ENCODE measurements at places on chromosomes 3 and 15. TPM values are rescaled to one million over a fixed set of nuclear protein-coding genes. Genes with fewer than 3 reads are reported as not detected.

- H3K4me3 ChIP-seq: no peak overlapping the region
- DNase-seq: no peak
- H3K4me1 ChIP-seq: no peaks in the 10 kb centered on the region
- no peaks in the 10 kb centered on the region for H3K27me3 ChIP-seq
Measured at GRCh38 chr3:155791190-155791589, 14.9 kb downstream of the C3orf33 start.

- no peaks in the 10 kb centered on the region for H3K27me3 ChIP-seq
- no peaks in the 10 kb centered on the region for H3K4me1 ChIP-seq
- no peak overlapping the region for H3K27ac ChIP-seq
- H3K36me3 ChIP-seq: no peaks in the 10 kb centered on the region
- DNase-seq: no peak
- H3K4me3 ChIP-seq: no peak overlapping the region
Measured at GRCh38 chr15:50126072-50126471, 7.0 kb upstream of the ATP8B4 start.

GRCh38 chr15:65778269-65778668, 13.8 kb downstream of the DENND4A start:
- no peak overlapping the region for H3K27ac ChIP-seq
- H3K4me3 ChIP-seq: no peak overlapping the region
- H3K4me1 ChIP-seq: no peaks in the 10 kb centered on the region
- peaks cover 3% of the 10 kb centered on the region for H3K36me3 ChIP-seq

DNA sequence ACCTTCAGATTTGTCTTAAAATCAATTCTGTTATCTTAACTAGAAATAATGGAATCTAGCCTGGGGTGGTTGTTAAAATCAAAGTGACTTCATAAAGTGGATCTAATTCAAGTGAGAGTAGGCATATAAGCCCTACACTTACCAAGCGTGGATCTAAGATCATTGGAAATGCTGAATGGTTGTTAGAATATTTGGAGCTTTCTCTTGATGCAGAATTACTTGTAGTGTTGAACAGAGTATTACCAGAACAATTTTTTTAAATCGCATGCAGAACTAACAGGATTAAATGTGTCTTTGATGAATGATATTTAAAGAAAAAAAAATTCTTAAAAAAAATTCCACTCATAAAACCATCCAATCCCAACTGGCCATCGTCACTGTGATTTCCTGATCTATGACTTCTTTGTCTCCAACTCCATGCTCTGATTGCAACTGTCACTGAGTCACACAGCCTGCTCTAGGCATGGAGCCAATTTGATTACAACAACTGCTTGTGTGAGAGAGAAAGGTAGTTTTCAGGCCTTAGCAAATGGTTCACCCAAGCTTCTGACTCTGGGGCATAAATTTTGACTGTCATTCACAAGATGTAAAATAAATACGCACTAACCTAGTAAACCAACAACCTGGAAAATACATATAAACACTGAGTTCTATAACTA, 25.9 kb upstream of the SPRED1 start:
- no peaks in the 10 kb centered on the region for H3K27me3 ChIP-seq
- H3K36me3 ChIP-seq: no peaks in the 10 kb centered on the region

GRCh38 chr3:123401836-123402530, 46.9 kb downstream of the ADCY5 start:
- H3K4me1 ChIP-seq: peaks cover 19% of the 10 kb centered on the region
- DNase-seq: no peak
- no peaks in the 10 kb centered on the region for H3K36me3 ChIP-seq
- peak overlapping the region; percentile 93 for H3K27ac ChIP-seq

GRCh38 chr15:68220967-68221366, 8.6 kb downstream of the CLN6 start:
- H3K4me1 ChIP-seq: no peaks in the 10 kb centered on the region
- peaks cover 4% of the 10 kb centered on the region for H3K36me3 ChIP-seq
- DNase-seq: no peak
- H3K27me3 ChIP-seq: no peaks in the 10 kb centered on the region
- no peak overlapping the region for H3K27ac ChIP-seq

- no peaks in the 10 kb centered on the region for H3K27me3 ChIP-seq
- DNase-seq: no peak
- H3K36me3 ChIP-seq: no peaks in the 10 kb centered on the region
- no peak overlapping the region for H3K4me3 ChIP-seq
- no peaks in the 10 kb centered on the region for H3K4me1 ChIP-seq
Measured at GRCh38 chr15:79192462-79193036, 90.0 kb upstream of the ANKRD34C start.

DNA sequence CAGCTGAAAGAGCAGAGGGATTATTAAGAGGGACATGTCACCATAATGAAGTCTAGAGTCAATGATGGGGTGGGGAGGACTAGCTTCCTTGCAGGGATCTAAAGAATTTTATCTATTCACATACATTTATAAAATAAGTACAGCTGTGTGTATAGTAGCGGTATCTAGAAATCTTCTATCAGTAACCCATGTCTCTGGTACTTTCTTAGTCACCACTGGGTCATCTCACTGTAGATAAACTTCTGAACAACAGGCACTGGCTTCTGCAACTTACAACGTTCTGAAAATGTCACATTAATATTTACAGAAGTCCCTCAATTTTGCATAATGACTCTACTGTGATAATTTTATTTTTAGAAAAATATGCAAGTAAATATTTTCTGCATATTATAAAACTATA, 401.7 kb downstream of the TBC1D5 start:
- no peaks in the 10 kb centered on the region for H3K27me3 ChIP-seq
- no peak overlapping the region for H3K27ac ChIP-seq
- no peaks in the 10 kb centered on the region for H3K36me3 ChIP-seq
- H3K4me1 ChIP-seq: no peaks in the 10 kb centered on the region
- no peak overlapping the region for H3K4me3 ChIP-seq

- H3K36me3 ChIP-seq: no peaks in the 10 kb centered on the region
- H3K4me3 ChIP-seq: no peak overlapping the region
- no peak overlapping the region for H3K27ac ChIP-seq
Measured at GRCh38 chr3:150000641-150001040, 29.9 kb upstream of the PFN2 start.

DNA sequence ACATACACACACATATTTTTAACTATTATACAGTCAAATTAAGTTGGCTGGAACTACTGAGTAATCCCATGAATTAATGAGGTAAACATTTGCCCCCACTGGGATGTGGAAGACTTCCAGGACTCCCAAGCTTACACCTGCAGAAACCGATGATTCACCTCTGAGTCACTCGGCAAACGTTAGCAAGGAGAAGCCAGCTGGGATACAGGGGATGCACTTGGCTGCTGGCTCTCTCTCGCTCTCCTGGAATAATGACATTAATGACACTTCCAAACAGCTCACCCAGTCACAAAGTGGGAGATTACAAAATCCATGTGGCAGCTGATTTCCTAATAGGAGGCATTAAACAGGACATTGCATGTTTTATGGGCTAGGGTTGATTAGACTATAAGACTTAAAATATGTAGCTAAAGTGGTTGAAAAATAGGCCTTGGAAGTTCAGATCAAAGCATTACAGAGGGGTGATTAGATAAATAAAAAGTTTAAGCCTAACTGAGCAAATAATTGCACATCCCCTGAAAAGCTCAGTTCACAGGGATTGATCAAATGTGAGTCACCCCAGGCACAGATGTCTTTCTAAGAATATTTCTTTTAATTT, 500.9 kb downstream of the SOX2 start:
- H3K27me3 ChIP-seq: no peaks in the 10 kb centered on the region
- no peak overlapping the region for H3K4me3 ChIP-seq
- DNase-seq: no peak
- no peaks in the 10 kb centered on the region for H3K36me3 ChIP-seq
- no peaks in the 10 kb centered on the region for H3K4me1 ChIP-seq

DNA sequence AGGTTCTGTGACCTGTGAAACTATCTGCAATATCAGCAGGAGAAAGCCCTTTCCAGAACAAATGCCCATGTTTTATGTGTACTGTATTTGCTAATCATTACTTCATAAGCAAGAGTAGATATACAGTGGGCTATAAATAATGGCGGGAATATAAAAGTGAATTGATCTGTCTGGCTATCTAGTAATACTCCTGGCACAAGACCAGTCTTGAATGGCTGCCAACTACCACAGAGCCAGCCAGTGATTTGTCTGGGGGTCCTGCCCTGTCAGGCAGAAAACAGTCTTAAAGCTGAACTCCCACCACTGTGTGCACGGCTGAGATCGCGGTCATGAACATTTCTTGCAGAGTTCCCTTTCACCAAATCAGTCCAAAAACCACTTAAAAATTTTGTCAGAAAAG, 176.3 kb downstream of the MEIS2 start:
- H3K4me1 ChIP-seq: no peaks in the 10 kb centered on the region
- H3K27ac ChIP-seq: no peak overlapping the region
- no peak for DNase-seq
- no peak overlapping the region for H3K4me3 ChIP-seq
- H3K27me3 ChIP-seq: no peaks in the 10 kb centered on the region
- H3K36me3 ChIP-seq: no peaks in the 10 kb centered on the region

GRCh38 chr15:49082960-49083359, 36.7 kb upstream of the SECISBP2L start:
- no peak overlapping the region for H3K4me3 ChIP-seq
- H3K36me3 ChIP-seq: no peaks in the 10 kb centered on the region
- no peak overlapping the region for H3K27ac ChIP-seq
- H3K4me1 ChIP-seq: no peaks in the 10 kb centered on the region
- no peak for DNase-seq

- H3K4me3 ChIP-seq: no peak overlapping the region
- no peaks in the 10 kb centered on the region for H3K27me3 ChIP-seq
Measured at GRCh38 chr3:186054792-186055352, 54.0 kb downstream of the ETV5 start.

DNA sequence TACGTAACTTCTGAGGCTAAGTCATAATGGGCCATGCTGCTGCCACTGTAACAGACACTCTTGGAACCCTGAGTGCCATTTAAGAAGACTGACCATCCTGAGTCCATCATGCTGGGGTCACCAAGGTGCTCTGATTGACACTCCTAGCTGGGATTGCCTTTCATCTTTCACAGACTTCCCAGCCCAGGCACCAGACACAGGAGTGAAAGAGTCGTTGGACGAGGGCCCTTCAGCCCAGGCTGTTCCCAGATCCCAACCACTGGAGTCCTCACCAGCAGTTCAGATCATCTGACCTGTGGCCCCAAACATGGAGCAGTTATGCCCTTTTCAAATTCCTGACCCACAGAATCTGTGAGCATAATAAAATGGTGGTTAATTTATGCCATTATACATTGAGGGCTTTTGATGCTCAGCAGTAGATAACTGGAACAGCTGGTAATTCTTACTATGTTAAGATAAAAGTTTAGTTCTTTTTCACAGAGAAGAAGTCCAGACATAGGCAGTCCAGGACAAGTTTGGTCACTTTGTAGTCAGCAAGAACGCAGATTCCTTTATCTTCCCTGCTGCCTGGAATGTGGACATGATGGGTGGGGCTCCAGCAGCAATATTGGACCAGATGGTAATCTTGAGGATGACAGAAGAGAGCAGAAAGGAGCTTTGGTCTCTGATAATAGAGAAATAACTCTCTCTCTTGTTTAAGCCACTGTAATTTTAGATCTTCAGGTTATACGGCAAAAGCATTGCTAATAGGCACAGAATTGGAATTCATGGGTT, 7.3 kb upstream of the EHD4 start:
- DNase-seq: no peak
- H3K27ac ChIP-seq: no peak overlapping the region
- H3K4me3 ChIP-seq: no peak overlapping the region

- no peak overlapping the region for H3K4me3 ChIP-seq
- H3K27me3 ChIP-seq: no peaks in the 10 kb centered on the region
- no peak overlapping the region for H3K27ac ChIP-seq
- no peaks in the 10 kb centered on the region for H3K36me3 ChIP-seq
- no peak for DNase-seq
- H3K4me1 ChIP-seq: no peaks in the 10 kb centered on the region
Measured at GRCh38 chr3:84738086-84738485, 220.7 kb upstream of the CADM2 start.

GRCh38 chr15:62998262-62998890, 44.2 kb upstream of the TPM1 start:
- H3K27me3 ChIP-seq: no peaks in the 10 kb centered on the region
- H3K36me3 ChIP-seq: no peaks in the 10 kb centered on the region
- no peaks in the 10 kb centered on the region for H3K4me1 ChIP-seq
- H3K4me3 ChIP-seq: no peak overlapping the region
- no peak for DNase-seq
- H3K27ac ChIP-seq: no peak overlapping the region

GRCh38 chr15:101013769-101014675, 94.9 kb downstream of the LRRK1 start:
- H3K4me3 ChIP-seq: no peak overlapping the region
- H3K27ac ChIP-seq: no peak overlapping the region
- H3K27me3 ChIP-seq: no peaks in the 10 kb centered on the region
- no peaks in the 10 kb centered on the region for H3K4me1 ChIP-seq
- DNase-seq: no peak
- peaks cover 29% of the 10 kb centered on the region for H3K36me3 ChIP-seq

GRCh38 chr3:196246612-196247308, 30.4 kb downstream of the SLC51A start:
- no peak overlapping the region for H3K4me3 ChIP-seq
- H3K36me3 ChIP-seq: peaks cover 37% of the 10 kb centered on the region
- DNase-seq: no peak
- no peaks in the 10 kb centered on the region for H3K4me1 ChIP-seq
- H3K27ac ChIP-seq: no peak overlapping the region

DNA sequence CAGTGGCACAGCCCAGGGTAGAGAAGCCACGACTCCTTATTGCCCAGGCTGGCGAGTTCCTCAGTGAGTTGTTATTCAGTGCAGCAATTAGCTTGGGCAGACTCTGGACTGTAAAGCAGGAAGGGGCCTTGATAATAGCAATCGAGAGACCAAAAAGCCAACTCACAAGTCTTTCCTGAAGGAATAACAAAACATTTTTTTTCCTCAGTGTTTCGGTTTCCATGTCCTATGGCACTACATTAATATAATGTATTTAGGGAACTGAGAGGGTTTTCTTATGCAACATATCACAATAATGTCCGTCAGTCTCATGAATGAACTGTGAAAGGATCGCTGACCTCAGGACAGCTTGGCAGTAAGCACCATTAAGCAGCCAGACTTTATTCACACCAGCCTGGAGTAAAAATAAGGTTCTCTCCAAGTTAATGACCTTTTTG, 248.9 kb upstream of the TBL1XR1 start:
- no peaks in the 10 kb centered on the region for H3K27me3 ChIP-seq
- no peaks in the 10 kb centered on the region for H3K36me3 ChIP-seq
- no peak overlapping the region for H3K4me3 ChIP-seq

The ACKR2 gene
- total RNA-seq: 24.5 TPM

The PARP16 gene
- 2.9 TPM for total RNA-seq

The LRRIQ4 gene
- not detected for total RNA-seq

The FSTL1 gene
- total RNA-seq: 790 TPM

The CHRNA5 gene
- total RNA-seq: not detected

The CMTM8 gene
- 6.6 TPM for total RNA-seq

The LARP6 gene
- 18.7 TPM for total RNA-seq
